Activated T-cell treated with anti-CD3 and anti-CD28 coated beads, Interleukin-2, amount 50 U/mL, for 72 hours (primary cell): ENCODE measurements at places on chromosomes 7 and 10.

GRCh38 chr10:84065804-84066601 is 73.3 kb upstream of the GHITM start:
- DNase-seq = no peak

DNA sequence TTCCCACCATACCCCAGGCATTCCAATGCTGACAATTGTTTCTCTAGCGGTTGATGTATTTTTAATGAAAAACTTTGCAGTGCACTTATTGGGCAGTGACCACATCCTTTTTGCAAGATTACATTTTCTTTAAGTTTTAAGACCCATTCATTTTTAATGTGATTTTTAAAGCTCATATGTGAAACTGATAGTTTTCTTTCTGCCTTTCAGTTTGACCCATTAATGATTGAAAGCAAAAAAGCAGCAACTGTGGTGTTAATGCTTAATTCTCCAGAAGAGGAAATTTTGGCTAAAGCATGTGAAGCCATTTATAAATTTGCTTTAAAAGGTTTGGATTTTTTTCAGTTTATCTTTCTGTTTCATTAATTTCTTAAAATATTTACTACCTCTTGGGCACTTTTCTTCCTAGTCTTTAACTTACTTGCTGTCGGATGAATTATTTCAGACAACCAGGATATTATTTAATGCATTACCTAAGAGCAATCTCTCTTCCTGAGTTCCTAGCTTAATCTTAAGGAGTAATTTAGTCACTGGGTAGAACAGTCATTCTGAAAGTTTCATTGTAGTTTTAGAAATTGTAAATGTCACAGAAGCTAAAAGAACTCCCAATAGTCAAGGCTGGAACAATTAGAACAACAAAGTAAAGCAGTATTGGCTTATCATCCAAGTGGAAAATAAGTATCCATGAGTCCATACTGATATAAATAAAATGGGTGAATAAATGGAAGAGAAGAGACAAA is 18.3 kb downstream of the ARMC3 start:
- no peak for DNase-seq

DNA sequence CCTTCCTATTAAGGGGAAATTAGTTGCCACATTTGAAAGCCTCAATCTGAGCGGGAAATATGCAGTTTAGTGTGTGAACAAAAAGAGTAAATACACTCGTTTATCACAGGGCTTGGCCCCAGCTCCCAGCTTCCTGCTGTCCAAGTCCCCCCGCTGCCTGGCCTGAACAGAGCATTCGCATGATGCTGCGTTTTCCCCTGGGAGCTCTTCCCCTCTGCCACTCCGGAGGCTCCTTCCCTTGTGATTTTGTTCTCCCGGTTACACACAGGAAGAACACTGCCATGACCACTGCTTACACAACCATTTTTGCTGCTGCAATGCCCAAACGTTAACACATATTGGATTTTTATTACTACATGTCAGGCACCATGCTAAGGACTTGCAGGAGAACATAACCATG is 120.7 kb upstream of the ADARB2 start:
- DNase-seq = no peak

DNA sequence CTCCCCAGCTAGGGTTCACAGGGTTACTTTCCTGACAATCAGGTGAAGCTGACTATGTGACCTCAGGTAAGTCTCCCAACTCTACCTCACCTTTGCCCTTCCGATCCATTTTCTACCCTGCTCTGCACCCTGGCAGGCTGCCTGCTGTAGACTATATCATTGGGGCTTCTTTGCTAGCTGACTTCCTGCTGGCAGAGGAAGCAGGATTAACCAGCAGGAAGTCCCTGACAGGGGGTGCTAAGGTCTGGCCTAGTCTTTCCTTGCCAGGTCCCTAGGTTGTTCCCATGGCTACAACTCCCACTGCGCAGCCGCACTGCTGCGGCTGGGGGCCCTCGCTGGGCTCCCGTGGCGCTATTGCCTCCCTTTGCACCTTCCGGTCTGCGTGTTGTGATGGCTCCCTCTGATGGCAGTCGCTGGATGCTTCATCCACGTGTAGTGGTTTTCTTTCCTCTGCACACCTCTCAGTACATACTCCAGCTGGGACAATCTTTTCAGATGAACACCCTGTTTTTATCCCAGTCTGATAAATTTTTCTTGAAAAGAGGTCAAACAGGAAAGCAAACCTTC is 365.9 kb downstream of the REEP3 start:
- DNase-seq = no peak

- DNase-seq = no peak
These were observed 20.3 kb upstream of the NFKB2 start for GRCh38 chr10:102375250-102375649.
